ENCODE measurements at places on chromosomes 16 and 17.

- no peak for DNase-seq
Observed at GRCh38 chr17:48149787-48150463, 42.4 kb downstream of the SNX11 start.

- DNase-seq, result no peak
Observed at GRCh38 chr16:22358000-22358399, 16.4 kb downstream of the CDR2 start.

DNA sequence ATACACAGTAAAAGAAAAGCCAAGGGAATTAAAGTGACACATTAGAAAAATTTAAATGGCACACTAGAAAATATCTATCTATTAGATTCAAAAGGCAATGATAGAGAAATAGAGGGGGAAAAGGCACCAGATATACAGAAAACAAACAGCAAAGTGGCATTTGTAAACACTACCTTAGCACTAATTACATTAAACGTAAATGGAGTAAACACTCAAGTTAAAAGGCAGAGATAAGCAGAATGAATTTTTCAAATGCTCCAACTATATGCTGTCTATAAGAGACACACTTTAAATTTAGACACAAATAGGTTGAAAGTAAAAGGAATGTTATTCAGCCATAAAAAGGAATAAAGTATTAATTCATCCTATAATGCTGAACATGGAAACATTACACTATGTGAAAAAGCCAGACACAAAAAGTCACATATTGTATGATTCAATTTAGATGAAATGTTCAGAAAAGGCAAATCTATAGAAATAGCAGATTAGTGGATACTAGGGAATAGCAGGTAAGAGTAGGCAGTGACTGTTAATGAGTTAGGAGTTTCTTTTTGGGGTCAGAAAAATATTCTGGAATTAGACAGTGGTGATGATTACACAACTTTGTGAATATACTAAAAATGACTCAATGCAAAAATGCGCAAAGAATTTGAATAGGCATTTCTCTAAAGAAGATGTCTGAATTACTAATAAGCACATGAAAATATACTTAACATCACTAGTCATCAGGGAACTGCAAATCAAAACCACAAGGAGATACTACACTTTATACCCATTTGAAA is 92.4 kb downstream of the BRIP1 start:
- peak; percentile 74 for DNase-seq

GRCh38 chr17:28161311-28161710 is 118.8 kb downstream of the NLK start:
- DNase-seq, result no peak

DNA sequence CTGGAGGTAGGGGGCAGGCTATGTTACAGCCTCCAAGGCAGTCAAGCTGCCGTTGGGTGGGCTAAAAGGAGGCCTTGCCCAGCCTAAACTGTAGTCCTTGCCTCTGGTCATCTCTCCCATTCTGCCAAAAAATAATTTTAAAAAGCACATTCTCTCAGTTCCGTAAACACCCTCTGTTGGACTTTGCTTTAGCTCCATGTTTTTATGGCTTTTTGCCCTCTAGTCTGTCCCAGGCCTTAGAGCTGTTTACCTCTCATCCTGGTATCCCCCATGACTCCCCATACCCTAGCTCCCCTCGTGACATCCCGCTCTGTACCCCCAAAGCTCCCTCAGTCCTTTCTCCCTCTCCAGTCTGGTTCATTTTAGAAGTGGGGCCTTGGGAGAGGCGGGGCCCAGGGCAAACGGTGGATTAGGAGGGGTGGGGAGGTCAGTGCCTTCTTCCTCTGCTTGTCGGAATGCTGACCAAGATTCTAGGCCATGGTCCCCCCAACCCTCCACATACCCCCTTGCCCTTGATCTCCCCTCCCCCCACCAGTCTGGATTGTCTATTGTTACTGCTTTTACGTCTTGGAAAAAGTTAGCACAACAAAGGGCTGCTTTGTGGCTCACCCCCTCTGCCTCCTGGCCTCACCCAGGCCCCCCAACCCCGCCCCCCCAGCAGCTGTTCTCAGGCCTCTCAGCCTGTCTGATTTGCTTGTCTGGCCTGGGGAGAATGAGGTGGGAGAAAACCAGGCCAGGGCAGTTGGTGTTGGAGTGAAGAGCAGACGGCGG is 18.4 kb downstream of the GJD3 start:
- no peak for DNase-seq

GRCh38 chr16:73052576-73052975 is 4.6 kb upstream of the ZFHX3 start:
- no peak for DNase-seq

DNA sequence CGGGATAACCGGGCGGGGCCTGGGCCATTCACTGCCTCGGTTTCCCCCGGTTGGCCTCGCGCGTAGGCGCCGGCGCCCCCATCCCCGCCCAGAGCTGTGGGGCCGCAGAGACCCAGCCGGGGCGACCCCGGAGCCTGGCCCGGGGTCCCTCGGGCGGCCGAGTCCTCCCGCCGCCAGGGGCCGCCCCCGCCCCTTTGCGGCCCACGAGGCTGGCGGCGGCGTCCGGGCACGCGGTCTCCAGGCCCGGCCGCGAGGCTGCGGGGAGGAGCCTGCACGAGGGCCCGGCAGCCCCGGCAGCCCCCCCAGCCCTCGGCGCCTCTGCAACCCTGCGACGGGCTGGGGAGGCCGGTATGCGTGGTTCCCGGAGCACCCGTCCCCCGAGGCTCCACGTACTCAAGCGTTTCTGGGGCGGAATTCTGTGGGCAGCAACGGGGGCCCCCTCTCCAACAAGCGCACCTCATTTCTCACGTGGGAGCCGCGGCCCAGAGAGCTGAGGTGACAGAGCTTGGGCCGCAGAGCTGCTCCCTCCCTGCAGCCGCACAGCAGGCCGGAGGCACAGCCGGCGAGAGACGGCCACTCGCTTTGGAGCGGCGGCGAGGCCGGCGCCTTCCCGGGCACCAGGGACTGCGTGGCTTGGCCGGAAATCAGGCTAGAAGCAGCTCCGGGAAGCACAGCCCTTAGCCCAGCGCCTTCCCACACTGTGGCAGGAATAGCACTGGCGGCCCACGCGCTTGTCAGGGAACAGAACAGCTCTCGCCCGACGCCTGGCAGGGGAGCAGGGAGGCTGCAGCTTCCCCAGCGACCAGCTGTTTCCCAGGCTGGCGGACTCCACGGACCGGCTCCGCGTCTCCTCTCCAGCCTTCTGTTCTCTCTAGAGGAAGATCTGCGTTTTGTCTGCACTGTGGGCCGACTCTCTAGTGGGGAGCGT is 867 bp upstream of the LIMD2 start:
- no peak for DNase-seq

DNA sequence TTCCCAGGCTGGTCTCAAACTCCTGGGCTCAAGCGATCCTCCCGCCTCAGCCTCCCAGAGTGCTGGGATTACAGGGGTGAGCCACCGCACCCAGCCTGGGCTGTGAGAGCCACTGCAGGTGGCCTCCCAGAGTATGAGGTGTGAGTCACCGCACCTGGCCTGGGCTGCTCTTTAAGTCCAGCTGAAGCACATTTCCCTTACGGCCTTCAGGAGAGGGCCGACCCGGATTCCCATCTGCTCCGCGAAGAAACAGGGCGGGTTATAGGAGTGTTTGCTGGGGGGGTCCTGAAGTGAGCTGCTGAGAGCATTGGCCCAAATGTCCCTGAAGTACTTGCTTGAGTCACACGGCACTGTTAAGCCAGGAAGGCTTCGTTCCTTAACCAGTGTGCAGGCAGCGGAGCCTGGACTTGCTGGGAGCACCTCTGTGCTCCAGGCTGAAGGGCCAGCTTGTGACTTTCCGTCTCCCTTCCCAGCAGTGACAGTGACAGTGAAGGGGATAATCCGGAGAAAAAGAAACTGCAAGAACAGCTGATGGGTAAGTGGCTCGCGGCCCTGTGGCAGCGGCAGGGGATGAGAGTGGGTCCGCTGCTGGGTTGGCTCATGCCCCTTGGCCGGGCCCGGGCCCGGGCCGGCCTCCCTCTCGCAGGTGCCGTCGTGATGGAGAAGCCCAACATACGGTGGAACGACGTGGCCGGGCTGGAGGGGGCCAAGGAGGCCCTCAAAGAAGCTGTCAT is 7.2 kb downstream of the VPS4A start:
- no peak for DNase-seq

- DNase-seq, result no peak
Observed at GRCh38 chr17:74531231-74531761, at the start of gene CD300LB. Gene CD300LB, minus strand, starts transcription at chr17:74531475. Its CDS starts 125 bp downstream, at chr17:74531350.

- DNase-seq, result peak; percentile 9
Observed at GRCh38 chr16:87636050-87636684, 33.9 kb downstream of the JPH3 start.

DNA sequence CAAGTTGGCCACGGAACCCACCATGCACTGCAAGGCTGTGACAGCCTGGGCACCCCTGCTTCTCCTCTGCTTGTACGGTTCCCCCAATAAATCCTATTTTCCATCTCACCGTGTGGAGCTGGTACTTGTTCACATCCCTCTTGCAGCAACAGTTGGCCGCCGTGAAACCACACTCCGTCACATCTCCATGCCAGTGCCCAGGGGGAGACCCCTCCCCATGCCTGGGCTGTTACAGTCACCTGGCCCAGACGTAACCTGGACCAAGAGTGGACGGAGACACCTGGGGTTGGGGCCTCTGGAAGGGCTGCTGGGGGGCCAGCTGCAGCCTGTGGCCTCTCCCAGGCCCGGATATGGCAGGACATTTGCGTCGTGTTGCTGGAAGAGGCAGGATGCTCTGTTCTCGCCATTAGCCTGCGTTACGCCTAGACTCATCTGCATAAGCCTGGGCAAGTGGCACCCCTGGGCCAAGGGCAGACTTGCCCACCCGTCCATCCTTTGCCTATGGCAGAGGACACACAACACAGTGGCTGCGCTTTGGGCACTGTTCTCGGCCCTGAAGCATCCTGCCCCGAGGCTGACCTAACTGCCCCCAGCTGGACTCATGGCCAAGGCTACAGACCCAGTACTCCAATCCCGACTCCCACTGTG is 14.2 kb upstream of the KREMEN2 start:
- no peak for DNase-seq

DNA sequence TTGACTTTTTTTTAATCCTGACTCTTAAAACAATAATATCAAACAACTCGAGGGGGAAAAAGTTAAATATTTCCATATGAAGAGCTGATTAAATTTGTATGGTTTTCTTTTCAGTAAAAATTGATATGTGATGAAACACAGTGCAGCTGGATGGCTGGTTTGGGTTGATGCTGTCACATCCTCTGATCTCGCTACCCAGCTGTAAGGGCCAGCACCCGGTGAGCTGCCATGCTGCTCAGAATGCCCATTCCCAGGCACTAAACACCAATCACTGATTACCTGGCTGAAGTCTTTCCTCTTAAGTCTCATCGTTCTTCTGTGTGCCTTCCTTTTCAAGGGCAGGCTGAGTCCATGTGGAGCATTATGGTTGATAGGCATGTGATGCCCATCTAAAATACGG is 234.3 kb downstream of the IRX3 start:
- no peak for DNase-seq

DNA sequence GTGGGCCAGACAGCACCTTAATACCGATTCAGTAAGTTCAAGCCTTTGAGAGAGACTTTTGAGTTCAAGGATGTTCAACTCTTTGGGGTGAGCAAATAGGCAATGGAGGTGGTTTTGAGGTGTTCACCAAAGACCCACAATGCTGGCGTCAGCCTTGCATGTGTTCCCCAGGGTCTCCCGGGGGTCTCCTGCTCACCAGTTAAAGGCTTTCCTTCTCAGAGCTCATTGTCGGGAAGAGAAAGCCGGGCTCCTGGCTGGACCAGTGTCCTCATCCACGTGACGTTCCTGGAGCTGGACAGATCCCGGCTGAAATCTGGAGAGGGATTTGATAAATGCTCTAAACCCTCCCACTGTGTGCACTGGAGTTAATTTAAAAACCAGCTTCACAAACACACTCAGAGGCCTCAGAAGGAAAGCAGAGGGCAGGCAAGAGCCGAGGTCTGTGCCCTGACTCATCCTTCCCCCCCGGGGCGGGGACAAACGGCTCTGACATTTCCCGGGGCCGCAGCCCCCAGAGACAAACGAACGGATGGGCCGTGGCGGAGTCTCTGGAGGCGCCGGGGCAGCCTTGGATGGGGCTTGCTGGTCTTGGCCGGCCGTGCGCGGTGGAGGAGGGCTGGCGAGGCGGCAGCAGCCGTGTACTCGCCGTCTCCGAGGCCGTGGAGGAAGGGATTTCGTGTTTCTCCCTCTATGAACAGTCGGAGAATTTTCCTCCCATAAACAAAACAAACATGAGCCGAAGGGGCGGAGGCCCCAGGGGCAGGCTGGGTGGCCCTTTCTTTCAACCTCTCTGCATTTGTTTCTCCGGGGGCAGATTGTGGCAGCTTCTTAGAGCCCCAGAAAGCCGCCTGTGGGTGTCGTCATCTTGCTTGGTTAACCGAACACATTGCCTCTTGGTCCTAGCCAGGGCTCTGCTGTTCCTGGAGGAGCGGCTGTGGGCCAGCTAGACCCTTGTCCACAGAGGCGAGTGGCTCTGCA is 94.2 kb downstream of the NTN1 start:
- DNase-seq, result no peak

GRCh38 chr17:47295874-47296255 is 27.9 kb upstream of the EFCAB13 start:
- DNase-seq, result no peak

DNA sequence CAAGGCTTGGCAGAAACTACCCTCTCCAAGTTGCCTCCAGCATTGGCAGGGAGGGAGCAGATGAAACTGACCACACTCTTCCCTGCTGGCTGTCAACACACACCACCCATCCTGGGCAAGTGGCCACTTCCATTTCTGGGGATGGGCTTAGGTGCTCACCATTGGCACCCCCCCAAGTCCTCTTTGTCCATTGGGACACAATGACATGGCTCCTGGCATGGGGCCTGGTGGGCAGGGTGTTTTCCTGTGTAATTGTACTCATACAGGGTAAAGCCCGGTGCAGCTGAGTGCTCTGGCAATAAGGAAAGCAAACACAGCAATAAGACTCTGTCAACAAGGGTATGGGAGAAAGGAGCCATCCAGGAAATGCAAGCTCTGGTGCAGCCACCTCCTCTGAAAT is 22.6 kb downstream of the SCNN1B start:
- no peak for DNase-seq

- no peak for DNase-seq
Observed at GRCh38 chr16:1469693-1470201, 5.1 kb downstream of the CLCN7 start.

GRCh38 chr17:81534157-81535006 is 6.2 kb downstream of the FSCN2 start:
- no peak for DNase-seq

GRCh38 chr17:51911237-51911636 is 247.3 kb downstream of the CA10 start:
- no peak for DNase-seq

DNA sequence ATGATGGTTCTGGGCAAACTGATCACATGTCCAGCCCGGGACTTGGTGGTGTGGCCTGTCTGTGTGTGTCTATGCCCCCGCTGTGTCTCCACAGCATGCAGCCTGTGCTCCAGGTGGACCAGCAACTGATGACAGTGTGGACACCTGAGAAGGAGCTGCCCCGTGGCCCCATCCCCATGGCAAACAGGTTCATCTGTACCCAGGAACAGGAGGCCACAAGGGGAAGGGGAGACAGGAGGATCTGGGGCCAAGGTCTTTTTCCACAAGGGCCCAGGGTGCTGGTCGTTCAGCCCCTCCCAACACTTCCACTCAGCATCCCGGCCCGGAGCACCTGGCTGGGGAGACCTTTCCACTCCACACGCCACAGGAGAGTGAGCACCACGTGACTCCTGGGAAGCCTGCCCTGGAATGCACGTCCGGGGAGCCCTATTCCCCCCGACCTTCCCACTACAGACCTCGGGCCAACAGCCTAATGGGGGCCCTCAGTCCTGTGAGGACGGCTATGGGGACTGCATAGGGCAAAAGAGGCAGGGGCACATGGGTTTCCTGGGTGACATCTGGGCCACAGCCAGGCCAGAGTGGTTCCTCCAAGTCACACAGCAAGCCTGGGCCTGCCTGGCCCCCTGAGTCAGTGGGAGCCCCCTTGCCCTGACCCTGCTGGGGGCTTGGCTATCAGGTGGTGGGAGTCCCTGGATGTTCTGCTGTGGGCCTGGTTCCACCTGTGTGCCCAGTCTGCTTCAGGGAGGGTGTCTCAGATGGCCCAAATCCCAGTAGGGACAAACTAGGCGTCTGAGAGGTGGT is 20.8 kb upstream of the NXPH3 start:
- no peak for DNase-seq

Data from HS-5 (cell line).